GM04504 (cell line): ENCODE measurements at places on chromosomes 11 and 22.

- no peak for DNase-seq
Observed at GRCh38 chr22:26993886-26994285, 336.5 kb downstream of the MIAT start.

DNA sequence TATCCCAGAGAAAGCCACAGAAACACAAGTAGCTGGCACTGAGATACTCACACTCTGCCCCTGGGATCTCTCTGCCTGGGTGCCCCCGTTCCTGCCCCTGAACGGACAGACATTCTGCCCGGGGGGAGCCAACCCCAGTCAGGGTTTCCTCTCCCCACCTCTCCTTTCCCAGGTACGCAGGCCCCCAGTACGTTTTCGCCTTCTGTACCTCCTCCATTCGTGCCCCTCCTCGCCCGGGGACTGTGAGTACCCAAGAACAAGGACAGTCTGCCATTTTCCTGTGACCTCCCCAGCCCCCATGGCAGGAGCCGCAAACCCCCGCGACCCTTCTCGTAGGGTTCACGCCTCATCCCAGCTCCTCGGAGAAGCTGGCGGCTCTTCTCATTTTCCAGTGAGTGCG lies 29.1 kb upstream of the ELFN2 start:
- DNase-seq: no peak

DNA sequence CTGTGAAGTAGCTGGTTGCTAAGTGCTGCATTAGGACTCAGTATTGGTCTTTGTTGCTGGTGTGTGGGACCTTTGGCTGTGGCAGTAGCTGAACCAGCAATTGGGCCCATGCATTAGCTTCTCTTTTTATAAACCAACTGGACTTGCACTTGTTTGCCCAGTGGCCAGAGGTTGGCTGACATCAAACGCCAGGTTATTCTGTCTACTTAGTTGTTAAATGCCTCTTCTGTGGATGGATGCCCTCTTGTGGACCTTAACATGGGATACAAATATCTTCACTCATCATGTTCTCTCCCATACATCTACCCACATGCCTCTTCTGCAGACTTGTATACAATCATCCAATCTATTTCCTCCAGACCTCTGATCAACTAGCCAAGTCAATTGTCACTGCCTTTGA lies 26.4 kb upstream of the ARHGAP20 start:
- no peak for DNase-seq

GRCh38 chr11:57536947-57537619 lies at the start of gene SMTNL1:
SMTNL1 (plus strand) TSS chr11:57537595; CDS start chr11:57542643, 5,048 bp downstream.
- no peak for DNase-seq

DNA sequence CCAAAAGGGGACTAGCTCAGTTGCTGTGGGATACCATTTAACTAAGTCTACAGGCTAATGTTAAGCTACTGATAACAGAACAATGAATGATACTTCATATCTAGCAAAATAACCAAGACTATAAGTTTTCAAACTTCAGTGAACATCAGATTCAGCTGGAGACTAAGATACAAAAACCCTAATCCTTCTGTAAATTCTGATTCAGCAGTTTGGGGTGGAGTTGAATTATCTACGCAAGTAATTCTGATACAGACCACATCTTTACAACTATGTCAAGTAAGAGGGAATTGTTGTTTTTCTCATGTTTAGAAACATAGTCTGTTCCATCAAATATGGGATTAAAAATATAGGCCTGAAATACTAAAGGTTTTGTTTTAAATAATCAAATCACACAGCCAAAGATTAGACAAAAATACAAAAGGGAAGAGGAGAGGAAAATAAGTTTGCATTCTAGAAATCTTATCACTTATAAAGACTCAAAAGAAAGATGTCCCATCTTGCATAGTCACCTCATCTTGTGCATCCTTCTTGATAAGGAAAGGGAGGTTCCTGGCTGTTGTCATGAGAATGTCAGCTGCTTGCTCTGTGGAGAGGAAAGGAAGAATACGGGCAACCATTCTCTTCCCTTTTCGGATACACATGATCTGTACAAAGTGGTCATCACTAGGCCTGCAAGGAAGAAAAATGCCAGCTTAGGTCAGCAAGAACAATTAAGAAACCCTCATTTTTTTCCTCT lies 21.4 kb downstream of the PATL1 start:
- no peak for DNase-seq

GRCh38 chr11:17853280-17853679 lies 118.7 kb downstream of the KCNC1 start:
- no peak for DNase-seq

DNA sequence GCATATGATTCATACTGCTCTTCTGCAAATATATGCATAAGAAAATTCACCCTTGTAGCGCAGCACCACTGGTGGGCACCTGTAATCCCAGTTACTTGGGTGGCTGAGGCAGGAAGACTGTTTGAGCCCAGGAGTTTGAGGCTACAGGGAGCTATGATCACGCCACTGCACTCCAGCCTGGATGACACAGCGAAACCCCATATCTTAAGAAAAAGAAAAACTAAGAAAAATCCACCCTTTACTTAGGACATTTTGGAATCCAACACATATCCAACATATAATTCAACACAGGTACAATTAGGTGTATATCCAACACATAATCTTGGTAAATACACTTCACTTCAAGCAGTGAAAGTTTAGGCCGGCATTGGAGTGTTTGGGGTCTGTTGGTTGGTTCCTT lies 255.5 kb upstream of the PITPNB start:
- no peak for DNase-seq

DNA sequence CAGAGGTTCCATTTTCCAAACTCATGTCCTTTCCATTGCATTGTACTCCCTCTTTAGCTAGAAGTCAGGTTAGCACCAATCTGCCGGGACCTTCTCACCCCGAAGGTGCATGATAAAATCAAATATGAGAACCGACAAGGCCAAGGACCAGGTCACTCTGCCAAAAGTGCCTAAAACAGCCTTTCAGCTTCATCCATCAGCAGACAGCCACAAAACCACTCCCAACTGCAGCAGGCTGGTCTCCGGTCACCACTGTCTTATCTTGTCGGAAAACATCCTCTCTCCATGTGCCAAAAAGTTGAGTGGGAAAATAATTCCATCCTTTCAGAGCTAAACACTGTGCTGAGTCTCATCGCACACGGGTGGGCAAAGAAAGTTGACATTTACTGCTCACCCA lies 1.4 kb downstream of the PI4KA start:
- DNase-seq: no peak

DNA sequence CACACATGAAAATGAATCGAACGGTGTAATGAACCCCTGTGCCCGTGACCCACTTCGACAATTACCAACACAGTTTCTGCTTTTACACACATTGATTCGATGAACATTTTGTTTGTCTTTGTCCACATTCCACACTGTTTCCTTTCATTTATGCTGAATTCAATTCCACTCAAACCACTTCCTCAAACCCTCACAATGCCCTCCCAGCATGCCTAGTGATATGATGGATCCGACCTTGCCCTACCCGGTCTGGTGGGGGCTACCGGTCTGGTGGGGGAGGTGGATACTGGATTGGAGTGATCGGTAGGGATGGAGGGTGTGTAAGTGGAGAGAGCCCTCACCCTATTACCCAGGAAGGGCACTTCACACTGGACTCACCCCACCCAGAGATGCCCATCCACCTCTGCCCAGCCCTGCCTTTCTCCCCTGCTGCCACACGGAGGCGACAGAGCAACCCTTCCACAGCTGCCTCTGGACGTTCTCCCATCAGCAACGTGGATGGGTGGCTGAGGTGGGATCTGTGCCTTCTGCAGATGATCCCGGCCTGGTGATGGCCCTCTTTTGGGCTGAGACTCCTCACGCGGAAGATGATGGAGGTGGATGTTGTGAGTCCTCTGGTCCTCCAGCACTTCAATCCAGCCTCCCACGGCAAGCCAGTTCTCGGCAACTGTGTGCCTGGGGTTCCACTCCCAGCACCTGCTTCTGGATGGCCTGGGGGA lies 33.0 kb upstream of the P2RY2 start:
- peak; percentile 34 for DNase-seq

DNA sequence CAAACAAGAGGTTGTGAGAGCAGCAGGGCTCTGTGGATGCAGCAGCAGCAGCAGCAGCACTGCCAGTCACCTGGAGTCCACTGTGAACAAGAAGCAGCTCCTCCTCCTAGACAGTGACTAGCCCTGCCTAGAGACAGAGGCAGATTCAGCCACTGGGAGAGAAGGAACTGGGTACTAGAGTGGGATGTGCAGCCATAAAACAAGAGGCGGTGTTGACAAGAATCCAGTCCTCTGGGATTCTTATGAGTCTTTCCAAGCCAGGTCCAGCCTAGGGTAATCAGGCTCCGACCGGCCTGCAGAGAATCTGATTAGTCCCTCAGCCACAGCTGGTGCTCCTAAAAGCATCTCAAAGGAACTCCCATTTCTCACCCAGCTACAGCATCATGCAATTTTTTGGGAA lies 83.9 kb upstream of the USP47 start:
- DNase-seq: no peak

DNA sequence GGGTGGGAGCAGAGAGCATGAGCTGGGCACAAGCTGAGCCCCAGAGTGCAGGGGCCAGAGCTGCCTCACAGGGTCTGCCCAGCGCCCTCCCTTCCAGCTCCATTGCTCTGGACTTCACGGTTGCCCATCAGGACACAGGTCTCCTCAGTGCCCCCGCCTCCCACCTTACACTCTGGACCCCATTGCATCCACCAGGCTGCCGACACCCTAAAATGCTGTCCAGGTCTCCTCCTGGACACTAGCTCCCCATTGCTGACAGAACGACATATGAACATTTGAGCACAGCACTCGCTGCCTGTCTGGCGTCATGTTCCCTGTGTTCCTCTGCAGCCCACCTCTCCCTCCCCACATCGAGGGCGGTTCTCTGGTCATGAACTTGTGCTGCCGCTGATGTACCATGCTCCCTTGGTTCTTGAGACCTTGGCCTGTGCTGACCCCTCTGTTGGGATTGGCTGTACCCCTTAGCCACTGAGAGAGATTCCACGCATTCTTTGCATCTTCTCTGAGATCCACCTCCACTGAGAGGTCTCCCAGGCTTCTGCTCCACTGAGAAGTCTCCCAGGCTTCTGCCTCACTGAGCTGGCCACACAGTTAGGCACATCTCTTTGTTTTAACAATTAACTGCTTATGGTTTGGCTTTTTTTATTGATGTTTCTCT lies 34.2 kb upstream of the NECTIN1 start:
- no peak for DNase-seq

DNA sequence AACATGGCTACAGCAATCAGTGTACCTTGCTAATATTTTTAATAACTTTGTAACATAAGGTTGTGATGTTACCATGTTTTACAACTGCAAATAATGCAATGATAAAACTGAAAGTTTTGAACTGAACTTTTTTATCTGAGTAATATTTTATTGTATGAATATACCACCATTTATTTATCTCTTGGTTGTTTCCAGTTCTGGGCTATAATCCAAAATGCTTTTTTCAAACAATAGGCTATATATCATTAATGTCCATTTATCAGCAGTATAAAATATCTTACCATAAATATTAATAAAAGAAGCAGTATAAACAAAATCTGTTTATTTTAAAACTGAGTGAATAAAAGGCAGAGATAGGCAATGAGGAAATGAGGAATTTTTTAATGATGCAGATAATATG lies 63.3 kb downstream of the SIK3 start:
- DNase-seq: no peak
